ENCODE measurements at places on chromosomes 2 and 18. TPM values are rescaled to one million over a fixed set of nuclear protein-coding genes. Genes with fewer than 3 reads are reported as not detected.

DNA sequence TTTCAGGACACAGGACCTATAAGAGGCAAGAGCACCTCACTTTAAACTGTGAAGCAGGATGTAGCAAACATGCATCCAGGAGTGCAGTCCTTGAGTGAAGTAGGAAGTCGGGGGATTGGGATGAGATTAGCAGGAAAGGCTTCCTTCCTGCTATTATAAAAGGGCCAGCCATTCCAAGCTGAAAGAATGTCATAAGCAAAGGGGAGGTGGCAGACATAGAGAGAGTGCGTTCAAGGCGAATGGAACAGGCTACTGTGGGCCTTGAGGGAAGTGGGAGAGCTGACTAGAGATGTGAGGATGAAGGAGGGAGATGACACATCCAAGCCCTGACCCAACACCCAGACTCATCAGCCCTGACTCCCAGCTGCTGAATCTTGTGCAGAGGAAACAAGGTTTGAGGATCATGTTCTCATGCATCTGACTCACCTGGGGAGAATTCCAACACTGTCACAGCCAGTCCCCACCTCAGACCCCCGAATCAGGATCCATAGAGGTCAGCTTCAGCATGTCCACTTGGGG, 63.9 kb downstream of the GYPC start:
- no peak for DNase-seq
- H3K27me3 ChIP-seq, result no peaks in the 10 kb centered on the region
- peaks cover 18% of the 10 kb centered on the region for H3K4me1 ChIP-seq
- no peak overlapping the region for H3K4me3 ChIP-seq

DNA sequence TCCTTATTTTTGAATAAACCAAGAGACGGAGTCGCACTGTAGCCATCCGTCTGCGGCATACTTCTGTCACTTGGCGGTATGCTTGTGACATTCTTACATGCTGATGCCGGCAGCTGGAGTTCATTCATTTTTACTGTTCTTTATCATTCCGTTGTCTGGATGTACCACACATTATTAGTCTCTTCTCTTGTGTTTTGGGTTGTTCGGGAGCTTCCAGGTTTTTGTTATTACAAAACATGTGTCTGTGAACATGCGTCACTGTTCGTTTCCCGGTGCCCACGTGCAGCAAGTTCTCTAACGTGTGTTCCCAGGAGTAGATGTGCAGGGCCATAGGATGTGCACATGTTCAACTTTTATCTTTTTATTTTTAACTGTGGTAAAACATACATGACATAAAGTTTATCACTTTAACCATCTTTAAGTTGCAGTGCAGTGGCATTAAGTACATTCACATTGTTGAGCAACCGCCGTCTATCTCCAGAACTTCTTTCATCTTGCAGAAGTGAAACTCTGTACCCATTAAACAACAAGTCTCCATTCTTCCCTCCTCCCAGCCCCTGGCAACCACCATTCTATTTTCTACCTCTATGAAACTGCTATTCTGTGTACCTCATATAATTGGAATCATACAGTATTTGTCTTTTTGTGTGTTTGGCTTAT, 40.1 kb downstream of the MTCL1 start:
- H3K27ac ChIP-seq, result no peak overlapping the region
- no peak overlapping the region for H3K4me3 ChIP-seq
- H3K27me3 ChIP-seq, result no peaks in the 10 kb centered on the region
- no peak for DNase-seq

The UBXN2A gene
- 15.7 TPM for total RNA-seq

The SERPINB11 gene
- not detected for total RNA-seq

DNA sequence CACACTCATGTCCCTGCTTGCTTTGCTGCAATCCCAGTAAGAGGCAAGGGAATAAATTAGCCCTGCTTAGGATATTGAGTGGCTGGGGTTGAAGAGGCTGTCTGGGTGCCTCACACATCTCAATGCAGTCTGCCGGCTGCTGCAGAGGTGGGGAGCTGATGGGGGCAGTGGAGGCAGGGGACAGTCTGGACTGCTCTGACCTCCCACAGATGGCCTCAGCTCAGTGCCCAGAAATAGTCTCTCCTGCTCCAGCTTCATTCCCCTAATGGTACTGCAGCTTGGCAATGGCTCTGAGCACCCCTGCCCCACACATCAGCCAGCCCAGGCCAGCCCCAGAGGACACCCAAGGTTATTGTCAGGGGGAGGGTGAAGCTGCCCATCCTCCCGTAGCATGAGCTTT, 21.5 kb upstream of the TNS1 start:
- no peak overlapping the region for H3K27ac ChIP-seq
- no peaks in the 10 kb centered on the region for H3K4me1 ChIP-seq
- no peaks in the 10 kb centered on the region for H3K36me3 ChIP-seq
- DNase-seq, result no peak
- H3K4me3 ChIP-seq, result no peak overlapping the region

- no peak overlapping the region for H3K4me3 ChIP-seq
- no peaks in the 10 kb centered on the region for H3K4me1 ChIP-seq
- no peaks in the 10 kb centered on the region for H3K27me3 ChIP-seq
- H3K36me3 ChIP-seq, result peaks cover 4% of the 10 kb centered on the region
Measured at GRCh38 chr18:58362027-58362575, 266.8 kb downstream of the ALPK2 start.

The GAREM2 gene
- 4.7 TPM for total RNA-seq

GRCh38 chr2:118815731-118816130, 31.7 kb downstream of the EN1 start:
- no peaks in the 10 kb centered on the region for H3K4me1 ChIP-seq
- H3K4me3 ChIP-seq, result no peak overlapping the region
- H3K27me3 ChIP-seq, result peaks cover 44% of the 10 kb centered on the region
- no peak for DNase-seq
